Dermis microvascular lymphatic vessel endothelial cell (primary cell): ENCODE measurements at places on chromosomes 7 and 10. TPM values are rescaled to one million over a fixed set of nuclear protein-coding genes. Genes with fewer than 3 reads are reported as not detected.
A peak's percentile ranks its signal among the peaks of the same experiment; 100 is the strongest.

Gene ADAMTS14
- total RNA-seq: under 0.01 TPM in 1 of 2 replicates, not detected in the other

Gene CDC14C
- under 0.01 TPM in 1 of 2 replicates, not detected in the other for total RNA-seq

GRCh38 chr7:66528652-66529051 lies 100.0 kb upstream of the KCTD7 start:
- DNase-seq: no peak

GRCh38 chr10:22724773-22725172 lies 10.4 kb upstream of the PIP4K2A start:
- no peak for DNase-seq

DNA sequence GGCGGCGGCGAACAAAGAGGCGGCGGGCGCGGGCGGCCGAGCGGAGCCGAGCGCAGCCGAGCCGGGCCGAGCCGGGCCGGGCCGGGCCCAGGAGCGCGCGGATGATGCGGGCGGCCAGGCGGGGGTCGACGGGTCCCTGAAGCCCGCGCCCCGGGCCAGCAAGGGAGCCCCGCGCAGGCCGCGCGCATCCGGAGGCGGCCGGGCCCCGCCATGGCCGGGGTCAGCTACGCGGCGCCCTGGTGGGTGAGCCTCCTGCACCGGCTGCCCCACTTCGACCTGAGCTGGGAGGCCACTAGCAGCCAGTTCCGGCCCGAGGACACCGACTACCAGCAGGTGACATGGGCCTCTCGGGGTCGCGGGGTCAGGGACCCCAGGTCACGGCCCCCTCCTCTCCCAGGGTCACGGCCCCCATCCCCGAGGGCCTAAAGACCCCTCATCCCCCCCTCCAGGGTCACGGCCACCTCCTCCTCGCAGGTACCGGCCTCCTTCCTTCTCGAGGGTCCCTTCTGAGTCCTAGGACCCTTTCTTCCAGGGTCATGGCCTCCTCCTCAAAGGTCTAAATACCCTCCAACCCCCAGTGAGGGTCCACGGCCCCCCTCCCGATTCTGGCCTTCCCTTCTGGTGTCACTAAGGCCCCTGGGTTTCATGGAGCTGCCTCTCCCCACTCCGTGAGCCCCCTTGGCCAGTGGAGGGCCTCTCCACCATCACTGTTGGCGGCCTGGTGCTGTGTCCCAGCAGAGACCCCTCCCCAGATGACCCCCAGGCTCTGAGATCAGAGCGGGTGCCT lies at the start of gene TTYH3:
TTYH3 (plus strand) TSS at position 41 of the 787 bp plus-strand sequence; CDS start at position 211, 170 bp downstream.
- no peak for DNase-seq

Gene PALD1
- total RNA-seq: 177 and 179 TPM in 2 replicates

DNA sequence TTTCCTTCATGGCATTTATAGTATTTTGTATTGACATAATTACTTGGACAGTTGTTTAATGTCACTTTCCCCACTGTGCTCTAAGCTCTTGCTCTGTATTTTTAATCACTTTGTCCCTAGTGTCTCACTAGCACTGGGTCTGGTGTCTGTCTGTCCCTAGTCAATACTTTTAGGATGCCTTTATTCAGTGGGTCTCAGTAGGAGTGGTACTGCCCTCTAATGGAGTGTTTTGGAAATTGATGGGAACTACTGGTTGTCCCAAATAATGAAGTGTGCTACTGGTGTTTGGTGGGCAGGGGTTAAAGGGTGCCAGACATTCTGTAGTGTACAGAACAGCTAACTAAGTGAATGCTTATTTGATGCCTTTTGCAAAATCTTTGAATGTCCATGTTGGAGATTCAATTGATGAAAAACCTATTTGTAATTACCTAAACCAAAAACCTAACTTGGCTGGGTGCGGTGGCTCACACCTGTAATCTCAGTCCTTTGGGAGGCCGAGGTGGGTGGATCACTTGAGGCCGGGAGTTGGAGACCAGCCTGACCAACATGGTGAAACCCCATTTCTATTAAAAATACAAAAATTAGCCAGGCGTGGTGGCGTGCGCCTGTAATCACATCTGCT lies 33.3 kb downstream of the CDK14 start:
- DNase-seq: peak; percentile 66

Gene EFCAB10
- total RNA-seq: not detected in 2 replicates

DNA sequence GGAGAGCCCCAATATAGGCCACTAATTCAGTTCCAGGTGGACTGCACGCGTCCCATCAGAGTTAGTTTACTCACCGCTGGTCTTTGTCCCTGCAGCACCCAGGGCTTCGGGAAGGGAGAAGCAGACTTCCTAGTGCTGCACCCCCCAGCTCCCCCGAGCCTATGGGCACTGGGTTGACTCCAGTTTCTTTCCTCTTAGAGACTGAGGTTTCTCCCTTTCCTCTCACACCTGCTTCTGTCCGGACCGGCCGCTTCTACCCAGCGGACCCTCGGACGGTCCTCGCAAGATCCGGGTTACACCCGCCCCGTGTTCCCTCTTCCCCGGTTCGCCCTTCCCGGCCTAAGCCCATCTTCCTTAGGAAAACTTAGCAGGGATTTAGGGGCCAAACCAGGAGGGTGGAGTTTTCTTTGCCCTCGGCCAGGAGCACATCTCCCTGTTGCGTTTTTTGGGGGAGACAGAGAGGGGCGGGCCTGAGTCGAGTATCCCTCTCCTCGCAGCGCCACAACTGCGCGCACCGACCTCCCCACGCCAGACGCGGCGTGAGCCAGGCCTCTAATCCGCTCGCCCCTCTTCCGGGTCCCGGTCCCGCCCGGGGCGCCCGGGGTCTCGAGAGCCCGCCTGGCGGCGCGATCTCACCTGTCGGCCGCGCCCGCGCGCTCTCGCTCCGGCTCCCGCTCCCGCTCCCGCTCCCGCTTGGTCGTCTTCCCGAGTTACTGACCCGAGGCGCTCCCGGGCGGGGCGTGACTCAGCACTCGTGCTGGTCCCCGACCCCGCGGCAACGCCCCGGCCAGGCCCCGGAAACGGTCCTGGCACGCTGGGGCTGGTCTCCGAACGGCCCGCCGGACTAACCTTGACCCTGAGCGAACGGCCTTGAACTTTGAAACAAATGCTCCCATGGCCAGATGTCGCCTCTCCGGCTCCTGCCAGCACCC lies at the start of gene AIFM2:
AIFM2 (minus strand) TSS at position 728 of the 932 bp plus-strand sequence. CDS start 8,741 bp downstream, outside the sequence.
- no peak for DNase-seq

GRCh38 chr7:123367031-123367430 lies 167.3 kb upstream of the SLC13A1 start:
- DNase-seq: no peak

Gene RAMP3
- 32.3 and 213 TPM in 2 replicates for total RNA-seq

Gene ADCY1
- total RNA-seq: 0.51 and 1.1 TPM in 2 replicates

DNA sequence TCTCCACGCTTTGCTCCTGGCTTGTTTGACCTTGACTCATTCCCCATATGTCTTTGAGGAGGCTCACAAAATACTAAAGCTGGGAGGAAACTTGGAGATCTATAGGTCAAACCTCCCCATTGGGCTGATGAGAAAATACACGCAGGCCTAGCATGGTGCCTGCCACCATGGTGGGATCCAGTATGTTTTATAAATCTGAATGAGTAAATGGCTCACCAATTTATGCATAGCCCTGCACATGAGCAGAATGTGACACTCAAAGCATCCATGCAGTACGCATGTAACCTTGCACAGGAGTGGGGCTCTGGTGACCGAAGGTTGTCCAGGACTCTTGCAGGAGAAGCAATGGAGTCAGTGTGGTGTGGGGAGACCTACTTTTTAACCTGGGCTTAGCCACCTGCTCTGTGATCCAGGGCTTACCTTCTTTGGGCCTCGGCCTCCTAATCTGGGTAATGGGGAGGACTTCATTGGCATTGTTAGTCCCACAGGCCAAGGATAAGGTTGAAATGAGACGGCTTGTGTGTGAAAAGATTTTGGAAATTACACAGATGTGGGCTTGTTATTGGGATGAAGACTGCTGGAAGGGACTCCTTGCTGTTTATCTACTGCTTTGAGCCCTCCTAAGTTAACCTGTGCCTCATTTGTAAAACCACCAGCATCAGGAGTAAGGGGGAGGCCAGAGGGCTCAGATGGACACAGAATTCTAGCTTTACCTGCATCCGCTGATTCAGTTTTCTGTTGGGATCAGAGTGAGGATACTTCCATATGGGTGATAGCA lies 58.4 kb downstream of the ADCYAP1R1 start:
- no peak for DNase-seq

DNA sequence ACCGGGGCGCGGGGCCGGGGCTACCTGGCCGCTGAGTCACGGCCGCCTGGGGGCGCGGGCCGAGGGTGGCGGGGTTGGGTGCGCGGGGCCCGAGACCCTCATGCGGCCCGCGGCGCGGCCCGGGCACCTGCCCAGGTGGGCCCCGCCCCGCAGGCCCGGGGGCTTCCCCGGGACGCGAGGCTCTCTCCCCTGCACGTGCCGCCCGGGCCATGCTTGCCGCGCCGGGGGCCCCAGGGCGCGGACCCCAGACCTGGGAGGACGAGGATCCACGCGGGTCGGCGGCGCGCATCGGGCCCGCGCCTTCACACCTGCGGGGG lies 402 bp downstream of the MAFK start:
- no peak for DNase-seq

Gene PDZD7
- total RNA-seq: 0.25 and 0.51 TPM in 2 replicates

DNA sequence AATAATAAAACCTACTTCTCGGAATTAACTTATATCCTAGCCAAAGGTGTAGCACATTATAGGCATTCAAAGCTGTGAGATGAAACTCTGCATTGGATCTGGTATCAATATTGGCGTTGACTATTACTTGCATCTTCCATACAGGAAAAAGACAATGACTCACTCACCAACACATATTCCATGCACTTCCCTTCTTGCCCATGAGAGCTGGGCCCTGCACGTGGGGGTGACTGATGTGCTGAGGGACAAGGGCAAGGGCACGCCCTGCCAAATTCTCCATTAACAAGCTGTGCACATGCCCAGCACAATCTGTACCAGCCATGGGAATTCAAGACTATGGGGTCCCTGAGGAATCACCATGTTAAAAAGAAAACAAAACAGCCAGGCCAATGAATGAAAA lies 188.1 kb upstream of the PDE1C start:
- DNase-seq: no peak

DNA sequence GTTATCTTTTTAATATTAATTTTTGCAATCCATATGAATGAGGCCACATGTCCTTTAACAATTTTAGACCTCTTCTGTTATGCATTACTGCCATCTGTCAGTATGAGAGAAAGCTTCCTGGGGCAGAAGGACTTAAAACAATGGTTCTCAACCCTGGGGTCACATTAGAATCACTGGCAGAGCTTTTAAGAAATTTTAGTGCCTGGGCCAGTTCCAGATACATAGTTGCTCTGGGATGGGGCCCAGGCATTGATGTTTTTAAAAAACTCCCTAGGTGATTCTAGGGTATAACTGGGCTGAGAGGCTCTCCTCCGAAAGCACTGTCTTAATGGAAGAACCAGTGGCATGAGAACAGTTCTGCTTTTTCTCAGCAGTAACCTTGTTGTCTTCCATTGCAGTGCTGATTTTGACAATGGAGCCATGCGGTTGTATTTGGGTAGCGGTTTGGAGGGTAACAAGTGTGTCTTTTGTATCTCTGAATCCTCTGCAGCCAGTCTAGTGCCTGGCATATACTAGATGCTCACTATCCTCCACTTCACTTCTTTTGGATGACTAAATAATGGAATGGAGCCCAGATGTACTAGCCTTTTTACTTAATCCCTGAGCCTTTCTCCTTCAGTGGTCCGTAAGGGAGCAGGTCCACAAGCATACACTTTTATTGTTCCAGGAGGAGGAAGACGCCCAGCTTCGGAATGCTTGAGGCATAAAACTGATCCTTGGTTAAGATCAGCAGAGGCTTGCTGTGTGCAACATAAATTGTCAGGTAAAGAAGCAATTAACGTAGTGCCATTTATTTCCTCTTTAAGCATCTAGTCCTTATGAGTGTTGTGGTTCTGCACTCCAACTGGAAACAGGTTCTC lies 227.1 kb downstream of the AUTS2 start:
- no peak for DNase-seq

DNA sequence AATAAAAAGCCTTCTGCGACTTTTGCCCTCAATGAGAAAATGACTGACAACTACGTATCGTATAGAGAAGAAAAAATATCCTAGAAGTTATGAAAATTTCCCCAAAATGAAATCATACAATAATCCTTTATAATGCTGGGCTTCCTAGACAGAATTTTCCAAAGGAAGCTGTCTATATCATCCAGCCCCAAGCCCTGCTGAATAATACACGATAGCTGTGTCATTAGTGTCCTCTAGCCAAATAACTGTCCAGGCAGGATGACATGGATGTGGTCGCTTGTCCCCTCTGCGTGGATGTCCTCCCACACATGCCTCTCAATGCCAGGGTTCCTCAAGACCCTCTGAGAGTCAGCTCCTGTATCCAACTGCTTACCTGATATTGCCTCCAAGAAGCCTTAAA lies 61.7 kb upstream of the ECHDC3 start:
- peak; percentile 30 for DNase-seq

- no peak for DNase-seq
Observed at GRCh38 chr7:131459256-131459655, 97.2 kb downstream of the PODXL start.

Gene AOC1
- not detected in 2 replicates for total RNA-seq

GRCh38 chr10:127720903-127721302 lies 16.1 kb upstream of the FOXI2 start:
- no peak for DNase-seq

Gene STAG3
- total RNA-seq: 0.13 and 0.38 TPM in 2 replicates

DNA sequence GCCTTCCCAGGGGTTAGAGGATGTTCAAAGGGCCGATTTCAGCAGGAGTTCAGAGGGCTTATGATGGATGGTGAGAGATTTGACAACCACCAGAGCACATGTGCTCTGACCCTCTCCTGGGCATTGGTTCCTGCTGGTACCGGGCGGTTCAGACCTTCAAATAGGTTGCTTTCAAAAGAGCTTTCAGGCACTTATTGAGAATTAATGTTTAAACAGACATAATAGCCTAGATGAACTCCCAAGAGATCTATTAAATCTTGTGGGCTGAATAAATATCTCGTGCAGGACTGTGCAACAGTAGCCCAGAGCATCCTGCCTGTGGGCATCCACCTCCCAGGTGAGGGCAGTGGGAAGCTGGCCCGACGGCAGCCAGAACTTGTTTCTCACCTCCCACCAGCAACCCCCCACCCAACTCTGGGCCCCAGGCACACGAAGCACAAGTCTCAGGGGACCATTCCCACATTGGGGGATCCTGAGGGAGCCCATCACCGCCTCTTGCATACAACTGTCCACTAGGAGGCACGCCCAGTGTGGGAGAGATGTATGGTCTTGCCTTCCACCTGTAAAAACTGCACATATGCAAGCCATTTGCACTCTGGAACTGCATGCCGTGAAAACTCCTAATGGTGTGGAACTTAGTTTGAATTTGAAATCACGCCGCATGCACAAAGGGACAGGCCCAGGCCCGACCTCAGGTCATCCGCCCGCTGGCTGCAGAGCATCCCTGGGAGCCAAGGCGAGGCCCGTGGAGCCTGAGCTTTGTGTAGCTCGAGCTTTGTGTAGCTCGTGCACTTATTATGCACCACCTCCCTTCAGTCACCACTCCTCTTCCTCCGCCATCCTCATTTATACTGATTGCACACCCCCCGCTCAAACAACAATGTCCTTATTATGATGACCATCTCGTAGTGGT lies 147.8 kb downstream of the ADCY1 start:
- DNase-seq: no peak
